RWPE2 (cell line): ENCODE measurements at places on chromosomes 12 and 14.

GRCh38 chr14:50920482-50921230 lies 23.6 kb downstream of the PYGL start:
- DNase-seq, result no peak

GRCh38 chr12:89179983-89180382 lies 172.3 kb downstream of the DUSP6 start:
- peak; percentile 78 for DNase-seq

DNA sequence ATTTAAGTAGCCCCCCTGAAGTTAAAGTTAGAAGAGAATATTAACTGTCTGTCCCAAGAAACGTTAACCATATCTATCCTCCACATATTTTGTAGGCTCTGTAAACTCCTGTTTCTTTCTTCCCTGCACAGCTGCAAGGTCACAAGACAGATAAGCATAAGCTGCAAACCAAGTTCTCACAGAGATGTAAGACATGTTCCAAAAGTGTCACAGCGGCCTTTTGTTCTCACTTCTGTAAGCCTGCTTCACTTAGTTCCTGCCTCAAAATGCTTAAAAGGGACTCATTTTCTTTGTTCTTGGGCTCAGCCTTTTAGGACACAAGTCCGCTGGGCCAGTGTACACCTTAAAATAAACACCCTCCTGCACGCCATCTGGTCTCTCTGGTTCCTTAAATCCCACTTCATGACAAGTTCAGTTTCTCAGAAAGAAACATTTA lies 3.2 kb downstream of the RNASE1 start:
- no peak for DNase-seq

- no peak for DNase-seq
Measured at GRCh38 chr12:28742791-28743190, 406.3 kb upstream of the FAR2 start.

GRCh38 chr12:131499160-131499863 lies 211.6 kb upstream of the SFSWAP start:
- no peak for DNase-seq

DNA sequence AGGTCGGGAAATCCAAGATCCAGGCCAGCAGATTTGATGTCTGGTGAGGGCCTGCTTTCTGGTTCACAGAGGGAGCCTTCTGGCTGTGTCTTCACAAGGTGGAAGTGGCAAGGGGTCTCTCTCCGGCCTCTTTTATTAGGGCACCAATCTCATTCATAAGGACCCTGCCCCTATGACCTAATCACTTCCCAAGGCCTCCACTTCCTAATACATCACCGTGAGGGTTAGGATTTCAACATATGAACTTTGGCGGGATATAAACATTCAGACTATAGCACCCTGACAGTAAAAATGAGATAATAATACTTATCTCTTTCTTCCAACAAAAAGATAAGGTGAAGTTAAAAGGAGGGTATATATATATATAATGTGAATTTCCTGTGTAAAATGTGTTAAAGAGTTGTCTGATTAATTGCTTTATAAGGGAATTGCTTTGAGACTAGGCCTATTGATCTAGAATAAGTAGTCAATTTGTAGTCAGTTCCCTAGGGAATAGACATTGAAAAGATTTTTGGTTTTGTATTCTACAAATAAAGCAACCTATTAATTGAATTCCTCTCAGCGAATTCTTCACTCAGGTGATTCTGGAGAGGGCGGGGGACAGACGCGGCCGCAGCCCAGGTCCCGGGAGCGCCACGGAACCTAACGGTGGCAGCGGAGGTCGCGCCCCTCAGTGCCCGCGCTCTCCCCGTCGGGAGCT lies 516 bp upstream of the LGALS3 start:
- DNase-seq, result no peak

DNA sequence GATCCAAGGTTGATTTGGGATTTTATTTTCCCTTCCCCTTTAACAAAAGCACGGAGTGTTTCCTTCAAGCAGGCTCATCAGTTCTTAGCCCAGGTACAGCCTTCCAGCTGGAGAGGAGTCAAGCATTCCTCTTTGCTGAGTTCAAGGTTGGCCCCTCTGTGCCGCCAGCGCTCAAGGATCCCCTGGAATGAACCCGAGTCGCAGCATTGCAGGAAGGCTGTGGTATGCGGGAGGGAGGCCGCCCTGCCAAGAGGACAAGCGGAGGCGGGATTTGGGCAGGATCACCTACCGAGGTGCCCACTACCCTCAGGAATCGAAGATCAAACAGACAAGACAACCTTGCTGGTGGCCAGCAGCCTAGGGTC lies 53.9 kb upstream of the NCOR2 start:
- DNase-seq, result no peak

DNA sequence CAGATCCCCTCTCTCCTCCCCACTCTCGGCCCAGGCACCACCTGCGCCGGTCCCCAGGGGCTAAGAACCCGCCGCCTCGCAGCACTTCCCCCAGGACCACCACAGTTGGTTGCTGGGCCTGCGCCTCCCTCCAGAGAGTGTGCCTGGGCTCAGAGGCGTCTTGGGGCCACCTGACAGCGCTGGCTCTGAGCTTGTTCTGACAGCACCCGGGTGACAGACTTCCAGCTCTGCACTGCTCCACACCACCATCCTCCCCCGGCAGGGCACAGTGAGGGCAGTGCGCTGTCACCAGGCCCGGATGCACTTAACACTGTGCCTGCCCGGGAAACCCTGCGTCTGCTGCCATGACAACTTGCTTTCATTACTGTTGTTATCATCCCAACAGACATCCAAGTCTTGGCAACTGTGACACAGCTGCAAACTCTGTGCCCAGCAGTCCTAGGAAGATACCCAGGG lies 6.6 kb downstream of the BRF1 start:
- DNase-seq, result no peak

DNA sequence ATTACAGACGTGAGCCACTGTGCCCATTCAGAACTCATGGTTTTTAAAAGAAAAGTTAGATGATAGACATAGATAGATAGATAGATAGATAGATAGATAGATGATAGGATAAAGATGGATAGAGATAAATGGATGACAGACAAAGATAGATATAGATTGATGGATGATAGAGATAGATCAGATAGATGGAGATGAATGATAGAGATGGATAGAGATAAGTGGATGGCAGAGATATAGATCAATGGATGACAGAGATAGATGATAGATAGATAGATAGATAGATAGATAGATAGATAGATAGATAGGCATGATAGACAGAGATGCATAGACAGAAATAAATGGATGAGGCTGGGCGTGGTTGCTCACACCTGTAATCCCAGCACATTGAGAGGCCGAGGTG lies 13.7 kb upstream of the SLC25A3 start:
- DNase-seq, result no peak

- DNase-seq, result no peak
Measured at GRCh38 chr12:110015132-110015531, 15.9 kb downstream of the ANKRD13A start.

DNA sequence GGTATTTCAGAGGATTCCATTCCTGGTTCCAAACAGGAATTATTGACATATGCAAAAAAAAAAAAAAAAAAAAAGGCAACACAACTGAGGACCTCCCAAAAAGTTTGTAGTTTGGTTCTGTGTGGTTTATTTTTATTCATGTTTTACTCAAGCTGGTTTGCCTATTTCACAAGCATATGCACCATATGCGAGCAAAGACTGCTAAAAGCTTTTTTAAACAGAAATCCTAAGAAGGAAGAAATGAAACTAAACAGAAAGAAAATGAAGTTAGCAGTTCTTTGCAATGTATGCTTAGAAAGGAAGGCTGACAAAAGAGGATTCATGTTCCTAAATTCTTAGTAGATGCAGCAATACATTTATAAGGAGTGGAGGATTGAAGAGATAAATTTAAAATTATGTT lies 487.6 kb upstream of the FLRT2 start:
- DNase-seq, result no peak

DNA sequence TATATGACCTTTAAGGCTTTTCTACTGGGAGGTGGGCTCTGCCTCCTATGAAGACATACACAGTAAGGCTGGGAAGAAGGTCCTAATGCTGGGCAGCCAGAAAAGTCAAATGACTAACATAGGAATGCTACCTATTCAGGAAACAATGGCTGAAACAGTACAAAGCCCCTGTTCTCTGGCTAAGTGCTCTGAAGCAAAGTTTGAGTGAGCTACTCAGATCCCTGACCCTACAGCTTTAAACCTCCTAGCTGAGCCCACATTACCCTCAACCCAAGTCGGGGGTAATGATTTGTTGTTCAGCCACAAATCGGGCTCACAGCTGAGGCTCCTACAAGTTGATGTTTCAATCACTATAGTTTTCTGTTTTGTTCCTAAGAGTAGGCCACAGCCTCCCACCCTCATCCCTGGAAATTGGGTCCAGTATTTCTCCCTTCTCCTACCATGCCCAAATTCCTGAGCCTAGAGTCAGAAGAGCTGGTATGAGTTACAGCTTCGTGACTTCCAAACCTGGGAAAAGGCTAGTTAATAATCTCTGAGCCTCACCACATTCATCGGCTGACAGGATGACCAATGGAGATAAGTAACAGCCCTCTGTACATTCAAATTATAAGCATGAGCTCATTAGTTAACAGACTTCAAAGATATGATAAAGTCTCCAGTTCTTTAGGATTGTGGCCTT lies 46.5 kb downstream of the BTBD7 start:
- DNase-seq, result no peak

DNA sequence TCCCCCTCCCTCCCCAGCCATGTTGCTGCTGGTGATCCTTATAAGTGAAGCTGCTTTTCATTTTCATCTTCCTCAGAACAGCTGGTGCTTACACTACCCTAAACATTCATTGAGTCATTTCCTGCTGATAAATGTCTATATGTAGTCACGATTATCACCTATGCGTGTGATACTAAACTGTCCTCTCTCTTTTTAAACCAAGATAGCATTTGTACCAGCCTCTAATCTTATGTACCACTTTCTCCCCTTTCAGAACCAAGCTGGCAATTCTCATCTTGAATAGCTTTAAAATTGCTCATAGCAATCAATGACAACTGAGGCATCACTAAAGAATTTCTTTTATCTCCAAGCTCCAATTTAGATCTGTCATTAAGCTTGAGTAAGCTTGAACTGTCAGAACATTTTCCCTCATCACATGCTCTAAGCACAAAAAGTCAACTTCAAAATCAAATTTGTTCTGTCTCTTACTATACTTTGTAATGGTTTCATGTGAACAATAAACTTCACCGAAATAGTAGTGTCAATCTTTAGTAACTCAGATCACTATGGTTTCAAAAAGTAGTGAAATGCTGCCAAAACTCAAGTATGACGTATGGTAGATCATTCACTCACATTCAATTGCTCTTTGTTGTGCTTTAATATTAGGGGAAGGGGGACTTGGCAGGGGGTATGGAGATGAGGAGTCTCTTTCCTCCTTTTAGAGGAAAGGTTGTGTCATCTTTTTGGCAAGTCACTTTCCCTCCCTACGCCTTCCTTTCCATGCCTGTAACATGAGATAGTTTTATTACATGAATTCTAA lies 178.1 kb upstream of the NOVA1 start:
- no peak for DNase-seq

DNA sequence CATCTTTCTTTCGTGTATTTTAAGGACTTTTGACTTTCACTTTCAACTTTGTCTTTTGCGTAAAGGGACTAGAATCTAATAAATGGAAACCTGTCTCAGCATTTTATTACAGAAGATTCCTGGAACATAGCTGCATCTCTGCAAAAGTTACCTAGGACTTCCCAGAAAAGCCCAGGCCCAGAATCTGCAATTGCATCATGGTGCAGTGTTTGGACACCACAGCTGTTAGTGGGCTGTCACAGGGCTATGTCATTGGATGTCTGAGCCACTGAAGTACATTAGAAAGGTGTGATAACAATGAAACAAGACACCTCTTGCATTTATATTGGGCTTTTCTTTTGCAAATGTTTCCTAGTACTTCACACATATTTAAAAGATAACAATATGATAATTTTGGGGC lies 199.9 kb upstream of the IGF1 start:
- DNase-seq, result no peak

DNA sequence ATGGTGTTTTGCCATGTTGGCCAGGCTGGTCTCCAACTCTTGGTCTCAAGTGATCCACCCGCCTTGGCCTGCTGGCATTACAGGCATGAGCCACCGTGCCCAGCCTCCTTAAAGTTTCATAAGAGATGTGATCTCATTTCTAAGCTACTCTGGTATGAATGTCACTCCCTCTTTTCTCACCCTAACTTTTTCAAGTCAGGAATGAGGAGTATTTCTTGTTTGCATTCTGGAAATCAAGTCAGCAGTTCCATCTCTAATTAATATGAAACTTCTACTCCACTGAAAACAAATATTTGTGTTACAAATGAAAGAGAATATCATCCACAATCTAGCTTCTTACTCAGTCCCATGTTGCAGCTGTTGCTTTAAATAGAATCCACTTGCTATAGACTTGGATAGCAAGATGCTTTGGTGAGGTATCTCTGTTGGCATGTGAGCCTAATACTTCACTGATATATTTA lies 61.3 kb downstream of the ARF6 start:
- peak; percentile 44 for DNase-seq

DNA sequence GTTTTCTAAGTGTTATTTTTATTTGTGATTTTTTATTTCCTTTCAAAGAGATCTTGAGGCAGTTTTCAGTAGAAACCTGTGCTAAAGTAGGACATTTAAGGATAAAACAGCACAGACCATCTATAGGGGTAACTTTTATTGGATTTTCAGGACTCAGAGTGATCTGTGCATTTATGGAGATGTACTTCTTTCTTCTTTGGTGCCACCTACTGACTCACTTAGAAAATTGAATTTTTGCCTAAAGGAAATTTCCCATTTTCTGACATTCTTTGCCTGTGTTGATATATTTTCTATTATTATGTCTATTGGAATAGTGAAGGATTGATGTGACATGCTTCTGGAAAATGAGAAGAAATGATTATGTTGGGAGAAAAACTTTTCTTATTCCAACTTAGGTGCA lies 113.0 kb downstream of the UNC79 start:
- DNase-seq, result no peak

DNA sequence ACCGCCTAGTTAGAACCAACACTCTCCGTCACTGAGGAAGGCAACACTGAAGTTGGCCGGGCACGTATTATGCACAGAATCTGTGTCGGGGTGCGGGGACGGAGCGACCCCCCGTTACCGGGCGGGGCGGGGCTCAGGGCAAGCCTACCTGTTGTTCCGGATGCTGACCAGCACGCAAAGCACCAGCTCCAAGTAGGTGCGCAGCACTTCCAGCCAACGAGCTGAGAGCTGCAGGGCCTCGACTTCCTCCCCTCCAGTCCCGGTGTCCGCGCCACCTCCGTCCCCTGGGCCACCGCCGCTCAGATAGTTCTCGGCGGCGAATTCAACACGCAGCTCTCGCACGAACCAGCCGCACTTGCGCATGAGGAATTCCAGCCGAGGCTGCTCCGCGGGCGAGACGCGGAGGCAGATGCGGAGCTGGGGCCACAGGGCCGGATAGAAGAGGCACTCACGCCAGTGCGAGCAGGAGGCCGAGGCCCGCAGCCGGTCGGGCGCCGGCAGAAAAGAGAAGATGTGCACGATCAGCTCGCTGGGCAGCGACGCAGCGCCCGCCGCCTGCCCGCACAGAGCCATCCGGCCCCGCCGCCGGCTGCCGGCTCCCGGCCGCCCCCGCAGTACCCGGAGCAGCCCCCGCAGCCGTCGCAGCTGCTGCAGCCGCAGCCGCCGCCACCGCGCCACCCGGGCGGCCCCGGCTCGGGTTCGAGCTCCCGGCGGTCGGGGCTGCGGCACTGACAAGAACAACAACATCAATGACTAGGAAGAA lies 636 bp downstream of the FBXO33 start:
- peak; percentile 72 for DNase-seq

GRCh38 chr12:132147423-132148367 lies 3.4 kb downstream of the NOC4L start:
- peak; percentile 38 for DNase-seq
